Fibroblast of skin of right biceps (primary cell): ENCODE measurements at places on chromosomes 1 and 21.

- no peak for DNase-seq
These were observed 7.0 kb downstream of the TRIM33 start for GRCh38 chr1:114503916-114504422.

DNA sequence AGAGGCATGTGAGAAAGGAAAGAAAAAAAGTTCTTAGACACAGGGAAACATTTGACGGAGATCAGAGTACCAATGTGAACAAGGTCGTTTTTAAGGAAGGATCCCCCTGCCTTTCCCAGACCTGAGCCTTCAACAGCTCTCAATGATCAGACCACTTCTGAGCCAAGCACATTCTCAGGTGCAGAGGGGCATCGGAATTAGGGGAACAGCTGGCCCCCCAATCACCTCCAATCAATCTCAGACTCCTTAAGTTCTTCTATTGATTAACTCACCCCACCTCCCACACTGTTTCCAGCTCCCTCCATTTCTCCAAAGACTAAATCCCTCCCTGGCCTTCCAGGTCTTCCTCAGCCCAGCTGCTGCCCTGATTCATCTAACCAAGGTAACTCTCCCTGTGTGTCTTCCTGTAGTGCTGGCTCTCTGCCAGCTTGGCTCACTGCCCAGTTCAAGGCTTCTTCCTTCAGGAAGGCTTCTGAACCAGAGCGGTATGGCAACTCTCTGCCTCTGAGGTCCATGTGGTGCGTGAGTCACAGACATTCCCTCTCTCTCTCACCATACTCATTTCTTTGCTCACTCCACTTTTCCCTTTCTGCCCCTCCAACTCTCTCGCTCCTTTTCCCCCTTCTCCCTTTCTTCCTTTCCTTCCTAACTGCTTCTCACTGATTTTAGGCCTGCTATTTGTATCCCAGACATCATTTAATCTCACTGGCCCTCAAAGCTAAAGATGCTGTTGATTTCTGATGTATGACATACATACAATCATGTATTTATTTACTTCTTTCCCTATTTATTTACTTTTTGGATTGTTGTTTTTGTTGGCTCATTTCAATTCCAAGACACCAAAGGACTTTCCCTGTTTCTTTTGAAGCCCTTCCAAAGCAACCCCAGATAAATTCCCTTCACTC, 18.1 kb downstream of the CFAP45 start:
- peak; percentile 99 for DNase-seq

GRCh38 chr1:192598589-192598988, 23.0 kb downstream of the RGS1 start:
- DNase-seq: no peak

DNA sequence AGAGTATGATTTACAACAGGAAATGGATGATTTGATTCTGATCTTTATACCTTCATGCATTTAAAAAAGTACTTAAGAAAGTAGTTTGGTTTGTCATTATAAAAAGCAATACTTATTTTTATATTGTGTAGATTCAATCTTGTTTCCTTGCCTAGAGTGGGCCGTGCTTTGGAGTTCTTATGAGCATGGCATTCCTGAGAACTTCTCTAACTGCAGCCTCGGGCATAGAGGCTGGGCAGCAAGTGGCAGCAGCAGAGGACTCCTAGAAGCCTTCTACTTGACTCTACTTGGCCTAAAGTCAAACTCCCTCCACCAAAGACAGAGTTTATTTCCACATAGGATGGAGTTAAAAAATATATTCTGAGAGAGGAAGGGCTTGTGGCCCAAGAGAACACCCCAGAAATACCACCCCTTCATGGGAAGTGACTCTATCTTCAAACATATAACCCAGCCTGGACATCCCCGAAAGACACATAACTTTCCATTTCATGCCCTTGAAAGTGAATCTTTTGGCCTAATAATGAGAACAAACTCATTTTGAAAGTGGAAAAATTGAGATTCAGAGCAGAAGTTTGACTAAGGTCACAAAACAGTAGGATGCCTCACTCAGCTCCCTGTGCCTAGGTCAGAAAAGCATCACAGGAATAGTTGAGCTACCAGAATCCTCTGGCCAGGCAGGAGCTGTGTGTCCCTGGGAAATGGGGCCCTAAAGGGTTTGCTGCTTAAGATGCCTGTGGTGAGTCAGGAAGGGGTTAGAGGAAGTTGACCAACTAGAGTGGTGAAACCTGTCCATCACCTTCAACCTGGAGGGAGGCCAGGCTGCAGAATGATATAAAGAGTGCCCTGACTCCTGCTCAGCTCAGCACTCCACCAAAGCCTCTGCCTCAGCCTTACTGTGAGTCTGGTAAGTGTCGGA, at the start of gene IVL:
Gene IVL, plus strand, starts transcription at position 861 of the 916 bp plus-strand sequence. CDS start 1,252 bp downstream, outside the sequence.
- DNase-seq: peak; percentile 45

DNA sequence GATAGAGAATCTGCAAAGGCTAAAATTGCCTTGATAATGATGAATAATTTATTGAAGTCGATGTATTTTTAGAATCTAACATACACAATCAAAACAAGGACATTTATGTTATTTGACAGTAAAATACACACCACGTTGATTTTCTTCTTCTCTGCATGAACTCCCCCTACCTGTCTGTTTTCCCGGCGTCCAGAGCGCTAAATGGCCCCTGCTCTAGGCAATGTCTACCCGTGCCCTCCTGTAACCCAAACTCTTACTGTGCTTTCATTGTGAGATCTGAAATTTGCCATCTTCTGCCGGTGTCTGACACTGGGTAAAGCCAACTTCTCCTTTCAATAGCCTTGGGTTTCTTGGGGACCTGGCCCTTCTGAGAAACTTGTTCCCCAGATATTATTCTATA, 6.7 kb upstream of the OR11L1 start:
- DNase-seq: no peak

DNA sequence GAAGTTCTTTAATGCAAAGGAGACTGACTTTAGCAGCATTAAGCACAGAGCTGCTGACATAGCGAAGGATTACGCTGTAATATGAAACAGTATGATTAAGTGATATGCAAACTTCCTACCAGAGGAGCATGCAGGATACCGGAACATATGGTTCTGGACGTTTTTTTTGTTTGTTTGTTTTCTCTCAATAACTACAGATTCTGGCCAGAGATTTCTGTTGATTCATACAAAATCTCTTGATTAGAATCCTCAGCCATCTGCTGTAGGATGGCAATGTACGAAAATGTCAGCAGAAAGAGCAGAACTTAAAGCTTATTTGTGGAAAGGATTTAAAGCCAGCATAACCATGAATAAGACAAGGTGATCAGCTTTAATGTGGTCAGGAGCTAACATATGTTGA, 970.7 kb downstream of the KCNT2 start:
- DNase-seq: peak; percentile 23

DNA sequence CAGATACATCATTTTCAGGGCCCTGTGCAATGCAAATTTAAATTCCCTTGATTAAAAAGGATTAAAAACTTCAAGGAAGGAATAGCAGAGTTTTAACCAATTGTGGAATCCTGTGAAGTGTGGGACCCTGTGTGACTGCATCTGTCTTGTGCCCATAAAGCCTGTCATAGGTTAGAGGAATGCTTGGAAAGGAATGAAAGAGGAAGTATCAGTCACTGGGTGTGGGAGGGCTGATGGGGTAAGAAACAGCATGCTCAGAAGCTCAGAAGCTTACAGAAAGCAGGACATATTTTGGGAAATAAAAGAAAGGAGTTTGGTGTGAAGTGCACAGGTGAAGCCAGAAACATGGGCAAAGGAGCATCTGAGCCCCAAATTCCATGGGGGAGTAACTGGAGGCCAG, 150.8 kb upstream of the ETV3 start:
- DNase-seq: no peak

- DNase-seq: no peak
These were observed 37.3 kb downstream of the OLFML2B start for GRCh38 chr1:161986328-161986727.

- no peak for DNase-seq
These were observed 48.9 kb upstream of the SLC2A1 start for GRCh38 chr1:43007377-43008114.

- no peak for DNase-seq
These were observed 200.7 kb downstream of the CHRM3 start for GRCh38 chr1:239587066-239587465.

DNA sequence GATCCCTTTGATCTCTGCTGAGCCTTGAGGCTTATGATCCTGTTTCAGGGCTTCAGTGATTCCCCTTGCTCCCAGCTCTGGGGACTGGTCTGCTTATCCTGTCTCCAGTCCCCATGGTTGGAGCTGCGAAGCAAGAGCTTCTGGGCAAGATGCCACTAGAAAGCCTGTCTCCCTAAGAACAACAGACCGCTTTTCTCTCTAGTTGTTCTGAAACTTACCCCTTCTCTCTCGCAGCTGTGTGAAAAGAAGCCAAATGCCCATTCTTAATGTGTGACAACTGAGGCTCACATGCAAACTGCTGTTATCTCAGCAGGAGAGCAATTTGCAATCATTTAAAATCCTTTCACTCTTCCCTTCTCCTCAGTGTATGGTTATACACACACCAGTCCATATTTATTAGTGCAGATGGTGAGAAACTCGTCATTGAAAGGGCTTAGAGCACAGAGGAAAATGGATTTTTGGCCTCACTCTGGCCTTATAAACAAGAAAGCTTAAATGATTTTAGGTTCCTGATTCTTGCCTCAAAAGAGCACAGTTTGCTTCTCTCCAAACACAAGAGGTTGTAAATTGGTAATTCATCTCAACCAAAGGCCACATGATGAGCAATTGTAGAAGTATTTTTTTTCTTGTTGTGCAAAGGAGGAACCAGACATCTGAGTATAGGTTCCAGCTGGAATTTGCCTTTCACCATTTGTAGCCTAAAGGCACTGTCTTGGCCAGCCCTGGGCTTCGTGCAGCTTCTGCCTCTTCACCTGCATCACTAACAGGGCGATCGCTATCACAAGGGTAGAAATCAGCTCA, 179.2 kb upstream of the LMO4 start:
- DNase-seq: peak; percentile 74

- no peak for DNase-seq
These were observed 216.8 kb downstream of the CTH start for GRCh38 chr1:70627910-70628309.

- DNase-seq: no peak
These were observed 5.6 kb upstream of the IVNS1ABP start for GRCh38 chr1:185322636-185323035.

- DNase-seq: no peak
These were observed 10.1 kb upstream of the SLAMF9 start for GRCh38 chr1:159964144-159964543.

DNA sequence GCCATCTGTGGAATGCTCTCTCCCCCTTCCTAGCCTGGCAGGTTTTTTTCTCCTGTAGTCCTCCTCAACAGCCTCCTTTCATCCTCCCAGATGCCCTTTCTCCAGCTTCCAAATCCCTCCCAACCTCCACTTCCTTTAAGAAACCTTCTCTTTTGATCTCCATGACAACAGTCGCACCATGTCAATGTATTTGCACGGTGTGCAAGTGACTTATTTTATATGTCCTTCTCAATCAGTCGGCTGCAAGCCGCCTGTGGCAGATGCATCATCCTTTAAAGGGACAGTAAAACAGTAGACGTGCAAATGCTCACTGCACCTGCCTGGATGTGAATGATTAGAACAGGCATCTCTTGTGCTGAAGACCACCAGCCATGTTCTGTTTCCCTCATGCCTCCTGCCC, 285.2 kb downstream of the PCP4 start:
- no peak for DNase-seq

GRCh38 chr1:214898161-214898560, 184.4 kb upstream of the KCNK2 start:
- DNase-seq: no peak

DNA sequence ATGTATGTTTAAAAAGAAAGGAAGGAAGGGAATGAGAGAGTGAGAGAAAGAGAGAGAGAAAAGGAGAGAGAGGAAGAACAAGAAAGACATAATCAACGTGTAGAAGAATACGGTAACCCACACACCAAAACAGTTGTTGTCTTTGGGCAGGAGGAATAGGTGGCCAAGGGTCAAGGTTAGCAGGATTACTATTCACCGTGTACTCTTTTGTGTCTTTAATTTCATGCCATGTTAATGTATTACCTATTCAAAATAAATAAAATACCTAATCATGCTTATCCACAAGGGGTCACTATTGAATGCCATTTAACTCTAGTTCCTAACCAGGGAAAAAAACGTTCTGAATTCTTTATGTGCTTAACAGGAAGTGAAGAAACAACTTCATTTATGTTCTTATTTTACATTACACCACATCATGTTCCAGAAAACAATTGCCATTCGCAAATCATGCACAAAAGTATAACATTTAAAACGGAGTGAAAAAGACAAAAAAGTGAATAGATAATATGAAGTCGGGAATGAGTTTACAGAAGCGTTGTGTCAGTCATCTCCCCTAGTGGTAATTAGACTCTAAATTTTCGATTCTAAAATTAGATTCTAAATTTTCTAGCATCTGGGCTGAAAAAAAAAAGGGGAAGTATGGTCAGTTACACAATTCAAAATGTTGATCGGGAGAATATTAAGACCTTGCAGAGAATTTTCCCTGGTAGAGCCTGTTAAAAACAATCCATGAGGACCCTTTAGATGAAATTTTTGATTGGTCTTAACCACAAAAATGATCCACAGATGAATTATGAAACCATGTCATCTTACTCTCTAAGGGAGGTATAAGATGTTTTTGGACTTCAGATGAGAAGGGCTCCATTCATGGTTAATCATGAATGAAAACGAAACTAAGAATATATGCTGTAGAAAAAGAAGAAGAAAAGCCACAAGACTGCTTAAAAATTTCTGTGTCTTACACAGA, 700 bp upstream of the KMO start:
- peak; percentile 67 for DNase-seq
